ENCODE measurements at places on chromosomes 5 and 9.
A peak's percentile ranks its signal among the peaks of the same experiment; 100 is the strongest.

GRCh38 chr5:93724791-93725190 is 16.6 kb downstream of the POU5F2 start:
- no peak for DNase-seq
- H3K27me3 ChIP-seq = no peaks in the 10 kb centered on the region
- H3K27ac ChIP-seq = no peak overlapping the region
- no peaks in the 10 kb centered on the region for H3K4me1 ChIP-seq
- no peaks in the 10 kb centered on the region for H3K36me3 ChIP-seq
- no peak overlapping the region for H3K4me3 ChIP-seq

DNA sequence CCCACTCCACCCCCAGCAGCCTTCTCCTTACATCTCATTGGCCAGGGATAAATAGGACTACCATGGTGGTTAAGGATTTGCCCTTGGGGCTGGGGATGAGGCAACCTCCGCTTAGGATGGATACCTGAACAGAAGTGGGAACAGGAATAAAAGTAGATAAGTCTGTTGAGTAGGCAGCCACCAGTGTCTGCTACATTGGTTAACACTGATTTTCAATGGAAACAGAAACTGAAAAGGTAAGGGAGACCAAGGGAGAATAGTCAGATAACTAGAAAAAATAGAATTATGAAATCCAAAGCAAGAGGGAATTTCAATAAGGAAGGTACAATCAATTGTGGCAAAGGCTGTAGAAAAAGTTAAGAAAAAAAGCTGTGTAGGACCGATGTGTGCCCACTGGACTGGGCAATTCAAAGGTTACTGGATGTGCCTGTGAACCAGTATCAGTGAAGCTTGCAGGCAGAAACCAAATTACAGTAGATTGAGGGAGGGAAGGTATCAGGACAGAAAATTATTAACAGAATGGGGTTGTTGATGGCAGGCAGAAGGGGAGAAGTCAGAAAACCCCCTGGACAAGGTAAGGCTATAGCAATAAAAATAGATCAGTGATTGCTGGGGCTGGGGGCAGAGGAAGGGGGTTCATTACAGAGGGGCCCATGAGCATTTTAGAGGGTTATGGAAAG is 48.7 kb downstream of the DNAJC21 start:
- no peak overlapping the region for H3K27ac ChIP-seq
- H3K36me3 ChIP-seq = no peaks in the 10 kb centered on the region
- H3K4me3 ChIP-seq = no peak overlapping the region
- no peaks in the 10 kb centered on the region for H3K27me3 ChIP-seq
- no peak for DNase-seq
- H3K4me1 ChIP-seq = no peaks in the 10 kb centered on the region

GRCh38 chr5:126122942-126123341 is 300.3 kb upstream of the GRAMD2B start:
- H3K4me1 ChIP-seq = no peaks in the 10 kb centered on the region
- H3K27me3 ChIP-seq = no peaks in the 10 kb centered on the region
- no peak overlapping the region for H3K27ac ChIP-seq
- no peak overlapping the region for H3K4me3 ChIP-seq
- no peak for DNase-seq

DNA sequence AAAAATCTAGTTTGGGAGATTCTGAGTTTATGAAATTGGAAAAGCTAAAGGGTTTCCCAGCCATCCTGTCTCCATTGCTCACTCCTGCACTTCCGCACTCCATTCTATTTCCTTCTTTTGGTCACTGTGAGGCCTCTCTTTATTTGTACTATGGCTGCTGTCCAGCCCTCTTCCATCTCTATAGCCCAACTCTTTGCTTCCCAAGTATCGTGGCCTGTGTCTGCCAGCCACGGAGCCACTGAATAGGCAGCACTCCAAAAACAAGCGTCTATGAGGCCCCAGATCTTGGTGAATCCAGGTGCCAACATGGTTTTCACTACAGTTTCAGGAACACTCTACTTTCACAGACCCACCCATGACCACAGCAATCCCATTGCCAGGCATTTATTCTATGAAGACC is 37.2 kb downstream of the GRAMD2B start:
- no peak overlapping the region for H3K27ac ChIP-seq
- no peaks in the 10 kb centered on the region for H3K36me3 ChIP-seq
- H3K4me3 ChIP-seq = no peak overlapping the region
- peaks cover 14% of the 10 kb centered on the region for H3K4me1 ChIP-seq

- no peaks in the 10 kb centered on the region for H3K4me1 ChIP-seq
- H3K4me3 ChIP-seq = no peak overlapping the region
- no peaks in the 10 kb centered on the region for H3K36me3 ChIP-seq
- DNase-seq = no peak
- no peak overlapping the region for H3K27ac ChIP-seq
- H3K27me3 ChIP-seq = no peaks in the 10 kb centered on the region
These were observed 409.1 kb downstream of the TAF11L14 start for GRCh38 chr5:18043344-18043743.

- H3K27me3 ChIP-seq = no peaks in the 10 kb centered on the region
- H3K4me3 ChIP-seq = no peak overlapping the region
- no peaks in the 10 kb centered on the region for H3K4me1 ChIP-seq
- H3K27ac ChIP-seq = no peak overlapping the region
- DNase-seq = no peak
- no peaks in the 10 kb centered on the region for H3K36me3 ChIP-seq
These were observed 64.7 kb upstream of the LARP1 start for GRCh38 chr5:154690488-154690887.

GRCh38 chr5:31617867-31618266 is 21.1 kb upstream of the PDZD2 start:
- H3K27ac ChIP-seq = no peak overlapping the region
- DNase-seq = no peak
- H3K4me3 ChIP-seq = no peak overlapping the region
- peaks cover 14% of the 10 kb centered on the region for H3K27me3 ChIP-seq

GRCh38 chr5:8188874-8189565 is 320.1 kb downstream of the MTRR start:
- H3K4me3 ChIP-seq = no peak overlapping the region
- no peaks in the 10 kb centered on the region for H3K4me1 ChIP-seq
- H3K27ac ChIP-seq = peak overlapping the region; percentile 18
- no peaks in the 10 kb centered on the region for H3K36me3 ChIP-seq
